Astrocyte of the spinal cord (primary cell): ENCODE measurements at places on chromosomes 3 and 15.

- DNase-seq = no peak
Observed at GRCh38 chr3:61997101-61997500, 376.2 kb downstream of the FEZF2 start.

GRCh38 chr15:68704496-68705021, 116.1 kb downstream of the ANP32A start:
- DNase-seq = no peak

GRCh38 chr3:52805270-52806039, 10.9 kb downstream of the ITIH3 start:
- no peak for DNase-seq

- DNase-seq = no peak
Observed at GRCh38 chr15:75030023-75030413, 6.6 kb downstream of the PPCDC start.

DNA sequence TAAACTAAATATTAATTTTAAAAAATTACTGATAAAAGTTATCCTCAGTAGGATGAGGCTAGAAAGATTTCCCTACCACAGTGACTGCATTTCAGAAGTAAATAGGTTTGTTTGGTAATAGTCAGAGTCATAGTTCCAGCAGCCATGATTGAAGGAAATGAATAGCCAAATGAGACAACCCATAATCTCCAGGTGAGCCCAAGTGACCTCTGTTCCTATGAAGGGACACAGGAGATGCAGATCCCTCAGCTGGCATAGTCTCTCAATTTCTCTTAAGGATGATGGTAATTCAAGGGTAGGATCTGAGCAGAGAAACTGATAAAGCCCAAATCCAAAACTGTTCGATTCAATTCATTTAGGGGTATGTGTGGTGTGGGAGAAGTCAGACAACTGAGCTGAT, 461.8 kb downstream of the RAP2B start:
- DNase-seq = no peak

DNA sequence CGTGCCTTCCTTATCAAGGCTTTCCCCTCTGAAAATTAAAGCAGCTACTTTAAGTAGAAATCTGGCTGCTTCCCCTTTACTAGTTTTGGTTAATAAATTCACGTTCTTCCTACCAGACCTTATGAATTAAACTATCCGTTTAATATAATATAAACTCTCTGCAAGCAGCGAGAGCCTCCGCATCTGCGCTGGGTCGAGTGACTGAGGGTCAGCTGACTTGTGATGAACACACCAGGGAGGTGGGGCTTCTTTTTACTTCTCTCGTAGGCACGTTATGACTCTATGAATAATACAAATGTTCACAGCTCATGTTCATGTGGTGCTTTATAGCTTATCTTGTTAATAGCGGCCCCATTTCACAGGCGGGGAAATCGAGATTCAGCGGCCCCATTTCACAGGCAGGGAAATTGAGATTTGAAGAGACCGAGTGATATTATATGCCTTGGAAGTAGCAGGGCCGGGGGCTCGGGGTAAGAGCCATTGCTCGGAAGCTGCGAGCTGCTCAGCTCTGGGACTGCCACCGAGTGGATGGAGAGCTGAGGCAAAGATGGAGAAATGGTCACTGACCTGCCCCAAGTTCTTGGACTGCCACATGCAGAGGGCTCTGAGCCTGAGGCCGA, 8.3 kb downstream of the MUC4 start:
- DNase-seq = no peak

DNA sequence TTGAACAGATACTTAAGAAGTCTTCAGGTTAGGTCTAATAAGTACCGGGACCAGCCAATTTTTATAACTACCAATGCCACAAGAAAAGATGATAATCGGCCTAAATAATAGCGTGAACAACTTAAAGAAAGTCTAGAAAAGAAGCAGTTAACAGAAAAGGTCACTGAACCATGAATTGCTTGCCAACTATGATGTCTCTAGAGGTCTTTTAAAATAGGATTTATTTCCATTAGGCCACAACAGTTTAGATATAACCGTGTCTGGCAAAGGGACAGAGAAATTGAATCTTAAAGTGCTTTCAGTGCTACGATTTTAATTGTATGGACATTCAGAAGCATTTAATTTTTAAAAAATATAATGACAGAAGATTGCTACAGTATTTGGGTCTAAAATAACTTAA, 1070.4 kb downstream of the ROBO1 start:
- peak; percentile 8 for DNase-seq

- no peak for DNase-seq
Observed at GRCh38 chr3:50655009-50655830, 19.5 kb upstream of the DOCK3 start.

DNA sequence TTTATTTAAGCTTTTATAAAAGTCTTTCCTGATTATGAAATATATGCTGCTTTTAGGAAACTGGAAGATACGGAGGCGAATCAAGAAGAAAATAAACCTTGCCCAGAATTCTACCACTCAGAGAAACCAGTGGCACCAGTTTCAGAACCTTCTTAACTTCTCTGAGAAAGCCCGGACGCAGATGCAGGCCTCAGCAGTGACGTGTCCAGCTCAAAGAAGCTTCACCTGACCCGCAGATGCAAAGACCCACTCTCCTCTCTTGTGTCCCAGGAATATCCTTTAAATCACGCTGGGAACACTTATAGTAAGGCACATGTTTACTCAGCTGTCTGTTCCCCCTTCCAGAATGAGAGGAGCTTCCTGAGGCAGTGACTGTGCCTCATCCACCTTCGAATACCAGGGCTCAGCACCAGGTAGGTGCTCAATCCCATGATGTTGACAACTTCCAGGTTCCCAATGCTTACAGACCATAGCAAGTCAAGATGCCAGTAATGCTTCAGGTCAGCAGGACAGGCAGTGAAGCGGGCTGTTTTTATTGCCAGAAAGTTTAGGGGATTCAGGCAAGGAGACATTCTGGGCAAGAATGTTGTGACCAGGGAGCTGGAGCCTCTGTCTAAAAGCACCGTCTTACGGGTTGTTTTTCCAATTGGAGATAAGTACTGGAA, 39.9 kb upstream of the LDHAL6B start:
- no peak for DNase-seq

DNA sequence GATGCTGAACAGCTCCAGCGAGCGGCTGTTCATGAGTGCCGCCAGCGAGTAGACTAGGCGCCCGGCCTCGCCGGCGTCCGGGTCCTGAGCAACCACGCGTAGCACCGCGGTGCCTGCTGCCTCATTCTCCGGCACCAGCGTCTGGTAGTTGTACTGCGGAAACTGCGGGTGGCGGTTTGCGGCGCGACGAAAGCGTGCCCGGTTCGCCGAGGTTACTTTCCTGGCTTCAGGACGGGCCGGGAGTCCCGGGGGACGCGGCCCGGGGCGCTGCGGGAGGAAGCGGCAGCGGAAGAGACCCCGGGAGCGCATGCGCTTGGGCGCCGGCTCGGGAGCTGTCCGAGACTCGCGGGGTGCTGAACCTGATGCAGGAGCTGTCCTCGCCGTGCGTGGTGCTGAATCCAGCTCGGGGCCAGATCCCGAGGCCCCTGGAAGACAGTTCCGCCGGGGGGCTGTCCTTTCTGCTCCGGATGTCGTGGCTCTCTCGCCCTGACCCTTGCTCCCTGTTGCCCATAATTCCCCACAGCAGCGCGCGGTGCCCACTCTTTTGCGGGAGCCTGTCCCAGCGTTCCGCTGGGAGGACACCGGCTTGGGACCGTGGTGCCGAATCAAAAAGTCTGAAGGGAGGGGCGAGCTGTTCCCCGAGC, 1.1 kb downstream of the CELSR3 start:
- DNase-seq = peak; percentile 44

DNA sequence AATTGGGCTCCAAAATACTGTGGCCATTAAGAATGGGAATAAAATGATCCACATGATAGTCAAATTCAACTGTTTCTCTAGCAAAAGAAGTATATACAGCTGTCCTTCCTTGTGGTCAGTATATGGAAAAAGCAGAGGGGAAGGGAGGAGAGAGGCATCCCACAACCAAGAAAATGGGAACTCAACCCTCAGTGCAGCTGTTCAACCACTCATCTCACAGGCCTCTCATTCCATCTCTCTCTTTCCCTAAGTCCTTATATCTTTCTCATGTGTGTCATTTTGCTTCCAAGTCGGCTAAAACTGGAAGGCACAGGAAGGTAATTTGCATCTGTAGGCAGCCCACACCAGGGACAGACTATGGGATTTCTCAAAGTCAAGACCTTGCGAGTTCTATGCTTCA, 27.5 kb downstream of the AVEN start:
- no peak for DNase-seq

DNA sequence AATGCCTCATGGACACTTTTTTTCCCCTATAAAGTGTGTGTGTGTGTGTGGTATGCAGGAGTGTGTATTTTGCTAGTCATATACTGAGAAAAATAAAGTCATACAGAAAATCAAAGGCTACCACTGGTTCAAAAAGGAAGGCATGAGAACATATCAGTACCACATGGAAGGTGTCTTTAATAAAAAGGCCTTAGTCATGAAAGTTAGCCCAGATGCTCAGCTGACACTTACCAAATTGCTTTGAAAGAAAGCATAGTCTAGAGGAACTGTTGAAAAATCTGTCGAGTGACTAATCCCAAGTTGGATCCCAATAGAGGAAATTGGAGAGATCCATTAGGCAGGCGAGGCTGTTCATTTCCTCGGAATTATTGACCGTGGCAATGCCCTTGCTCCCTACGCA, 432.9 kb upstream of the CFAP20DC start:
- DNase-seq = no peak

GRCh38 chr3:62615258-62615849, 242.0 kb upstream of the FEZF2 start:
- DNase-seq = no peak

GRCh38 chr15:76084256-76084655, 24.5 kb downstream of the TMEM266 start:
- DNase-seq = no peak

DNA sequence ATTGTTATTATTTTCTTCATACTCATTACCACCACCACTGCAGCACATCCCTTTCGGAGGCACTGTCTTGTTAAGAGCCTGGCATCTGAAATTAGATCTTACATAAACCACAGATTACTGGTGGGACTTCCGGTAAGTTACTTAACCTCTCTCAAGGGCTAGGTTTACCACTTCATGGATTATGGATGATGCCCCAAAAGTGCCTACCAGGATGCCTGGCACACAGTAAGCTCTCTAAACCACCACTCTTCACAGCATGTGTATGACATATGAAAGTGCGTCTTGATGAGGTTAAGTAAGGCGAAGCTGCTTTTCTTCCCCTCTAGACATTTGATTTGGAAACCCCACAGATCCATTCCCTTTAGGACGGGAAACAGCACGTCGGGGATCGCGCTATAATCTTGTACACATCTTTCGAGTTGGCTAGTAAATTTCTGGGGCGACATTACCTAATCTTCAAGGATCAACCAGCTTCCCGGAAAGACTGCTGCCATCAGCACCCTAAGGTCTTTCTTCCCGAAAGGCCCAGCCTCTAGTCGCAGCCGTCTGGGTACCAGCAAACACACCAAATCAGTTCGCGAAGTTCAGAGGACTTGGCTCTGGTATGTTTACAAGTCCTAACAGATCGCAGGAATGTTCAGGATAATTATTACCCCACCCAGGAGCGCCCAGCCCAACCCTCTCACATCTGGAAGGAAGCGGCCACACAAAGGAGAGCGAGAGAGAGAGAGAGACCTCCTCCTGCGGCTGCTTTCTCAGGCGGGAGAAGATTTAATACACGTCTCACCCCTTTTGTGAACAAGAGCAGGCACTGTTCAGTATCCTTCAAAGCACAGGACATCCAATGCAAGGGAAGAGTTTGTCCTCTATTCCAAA, 155.1 kb upstream of the FRMD4B start:
- no peak for DNase-seq

GRCh38 chr15:100909565-100909964, 9.6 kb upstream of the LRRK1 start:
- DNase-seq = no peak

GRCh38 chr3:169657351-169658124, 6.0 kb downstream of the MECOM start:
- DNase-seq = no peak

GRCh38 chr3:67037615-67038014, 39.5 kb downstream of the KBTBD8 start:
- no peak for DNase-seq

DNA sequence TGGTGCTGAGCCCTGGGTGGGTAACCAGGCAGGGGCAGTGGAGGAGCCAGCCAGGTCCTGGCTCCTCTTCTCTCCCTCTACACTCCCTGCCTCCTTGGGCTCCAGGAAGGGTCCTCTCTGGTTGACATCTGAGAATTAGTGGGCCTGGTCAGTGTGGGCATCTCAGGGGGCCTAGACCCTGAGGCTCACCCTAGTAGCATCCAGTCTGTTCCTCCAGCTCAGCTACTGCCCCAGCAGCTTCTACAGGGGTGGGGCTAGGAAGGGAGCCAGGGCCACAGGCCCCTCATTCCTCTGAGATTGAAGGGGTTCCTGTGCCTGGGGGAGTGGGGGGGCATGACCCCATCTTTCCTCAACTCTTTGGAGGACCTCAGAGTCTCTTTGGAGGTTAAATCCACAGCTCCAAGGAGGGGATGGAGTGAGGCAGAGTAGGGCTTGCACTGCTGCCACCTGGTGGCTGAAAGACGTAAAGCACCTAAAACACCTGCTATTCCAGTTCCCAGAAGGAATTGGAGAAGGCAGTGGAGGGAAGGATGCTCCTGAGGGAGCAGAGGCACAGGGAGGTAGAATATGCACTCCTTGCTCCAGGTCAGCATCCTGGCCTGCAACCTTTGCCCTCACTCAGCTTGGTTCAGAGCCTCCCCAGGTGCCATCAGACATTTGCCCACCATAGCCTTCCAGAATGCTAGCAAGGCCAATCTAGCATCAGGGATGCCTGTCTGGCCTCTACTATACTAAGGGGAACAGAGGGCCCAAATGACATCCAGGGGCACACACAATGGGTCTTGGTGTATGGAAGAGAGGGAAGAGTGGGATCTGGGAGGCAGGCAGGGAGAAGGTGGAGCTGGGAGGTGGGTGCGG, 25.1 kb downstream of the C3orf18 start:
- peak; percentile 45 for DNase-seq

DNA sequence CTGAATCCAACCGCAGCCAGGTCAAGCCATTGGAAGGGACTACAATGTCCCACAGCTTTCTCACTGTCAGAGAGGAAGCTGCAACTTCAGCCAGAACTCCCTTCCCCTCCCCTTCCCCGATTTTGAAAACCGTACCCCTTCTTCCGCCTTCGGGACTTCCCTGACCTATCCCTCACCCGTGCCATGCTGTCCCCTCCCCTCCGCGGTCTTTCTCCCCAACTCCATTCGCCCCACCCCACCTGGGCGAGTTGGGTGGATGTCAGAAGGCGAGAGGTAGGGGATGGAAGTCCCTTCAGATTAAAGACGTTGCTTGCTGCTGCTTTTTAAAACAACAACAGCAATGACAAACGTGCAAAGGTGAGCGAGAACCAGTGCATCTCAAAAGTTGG, 723 bp downstream of the CPNE4 start:
- DNase-seq = no peak
